ENCODE measurements at places on chromosomes 1 and 21. TPM values are rescaled to one million over a fixed set of nuclear protein-coding genes. Genes with fewer than 3 reads are reported as not detected.

DNA sequence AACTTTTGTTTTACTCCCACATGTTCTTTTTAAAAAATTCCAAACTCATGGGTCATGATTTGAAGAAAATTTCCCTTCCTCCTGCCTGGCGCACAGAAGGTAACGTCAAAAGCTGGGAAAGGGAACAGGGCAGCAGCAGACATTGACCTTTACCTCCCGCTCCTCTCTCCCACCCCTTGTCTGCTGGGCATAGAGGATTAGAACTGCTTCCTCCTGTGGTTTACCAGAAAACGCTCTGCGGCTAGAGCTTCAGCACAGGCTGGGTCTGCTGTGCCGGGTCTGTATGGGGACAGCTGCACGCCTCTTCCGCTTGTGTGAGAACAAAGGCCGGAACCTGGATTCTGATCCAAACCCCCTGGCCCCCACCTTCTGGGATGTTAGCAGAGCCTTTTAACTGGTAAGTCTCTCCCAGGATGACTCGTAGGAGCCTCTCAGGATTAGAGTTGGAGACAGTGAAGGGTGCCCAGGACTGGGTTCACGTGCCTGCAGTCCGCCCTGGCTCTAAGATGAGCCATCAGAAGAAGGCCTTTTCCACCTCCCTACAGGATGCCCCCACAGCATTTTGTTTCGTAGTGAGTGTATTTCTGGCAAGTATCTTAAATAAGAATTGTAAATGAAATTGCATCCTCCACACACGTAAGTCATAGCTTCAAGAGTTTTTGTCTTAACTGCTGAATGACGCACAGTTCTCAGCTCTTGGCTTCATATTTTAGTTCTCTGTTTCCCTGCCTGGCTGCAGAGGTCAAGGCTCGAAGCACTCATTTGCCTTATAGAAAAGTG is 5.2 kb downstream of the H6PD start:
- peaks cover 5% of the 10 kb centered on the region for H3K4me1 ChIP-seq
- H3K27ac ChIP-seq, result peak overlapping the region; percentile 71
- no peaks in the 10 kb centered on the region for H3K27me3 ChIP-seq
- H3K36me3 ChIP-seq, result peaks cover 1% of the 10 kb centered on the region
- H3K4me3 ChIP-seq, result no peak overlapping the region

DNA sequence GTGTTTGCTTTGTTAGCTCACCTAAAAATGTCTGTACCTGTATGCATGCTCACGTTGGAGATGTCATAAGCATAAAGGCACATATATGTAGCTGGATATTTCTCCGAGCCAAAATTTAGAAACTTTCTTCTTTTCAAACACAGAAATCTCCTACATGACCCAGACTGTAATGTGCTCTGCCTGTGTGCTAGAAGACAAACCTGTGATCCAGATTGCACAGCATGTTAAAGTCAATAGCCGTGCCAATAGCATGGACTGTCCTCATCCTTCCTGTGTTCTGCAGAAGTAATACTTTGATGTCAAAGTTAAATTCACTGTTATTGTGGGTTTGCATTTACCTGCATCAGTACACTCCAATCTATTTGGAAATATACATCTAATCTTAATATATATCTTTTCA is 346.2 kb upstream of the ZRANB2 start:
- H3K27me3 ChIP-seq, result no peaks in the 10 kb centered on the region
- no peaks in the 10 kb centered on the region for H3K4me1 ChIP-seq
- no peaks in the 10 kb centered on the region for H3K36me3 ChIP-seq
- H3K4me3 ChIP-seq, result no peak overlapping the region
- H3K27ac ChIP-seq, result no peak overlapping the region

DNA sequence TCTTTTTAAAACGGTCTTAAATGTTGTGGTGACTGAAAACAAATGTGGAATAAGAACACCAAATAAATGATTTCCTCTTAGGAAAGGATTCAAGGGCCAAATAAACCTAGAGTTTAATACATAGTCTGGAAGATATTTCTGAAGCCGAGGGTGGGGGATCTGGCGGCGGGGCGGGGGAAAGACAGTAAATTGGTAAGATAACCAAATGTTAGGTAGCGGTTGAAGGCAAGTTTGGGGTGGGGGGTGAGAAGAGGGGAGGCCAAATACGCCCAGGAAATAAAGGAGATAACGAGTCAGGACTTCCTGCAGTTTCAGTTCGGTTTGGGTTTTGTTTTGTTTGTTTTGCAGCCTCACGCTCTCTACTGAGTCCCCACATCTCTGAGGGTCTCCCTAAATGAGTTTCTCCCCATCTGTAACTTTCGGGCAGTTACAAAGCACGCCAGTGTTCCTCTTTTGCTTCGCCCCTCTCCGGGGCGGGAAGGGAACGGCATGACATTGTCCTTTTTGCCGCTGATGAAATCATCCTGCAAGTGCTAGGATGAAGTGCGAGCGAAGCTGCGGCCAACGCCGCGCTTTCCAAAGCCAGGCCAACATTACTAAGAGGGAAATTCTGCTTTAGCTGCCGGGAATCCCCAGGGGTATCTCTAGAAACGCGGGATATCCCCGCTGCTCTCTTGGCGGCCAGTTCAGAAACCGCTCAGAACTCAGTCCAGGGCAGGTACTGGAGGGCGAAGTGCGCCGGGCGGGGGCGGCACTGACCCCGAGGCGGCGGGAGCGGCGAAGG is 844 bp downstream of the NIBAN1 start:
- H3K27me3 ChIP-seq, result no peaks in the 10 kb centered on the region
- H3K27ac ChIP-seq, result peak overlapping the region; percentile 56
- peak; percentile 64 for DNase-seq
- H3K4me1 ChIP-seq, result peaks cover 10% of the 10 kb centered on the region
- H3K36me3 ChIP-seq, result no peaks in the 10 kb centered on the region

ZNF593OS gene
- total RNA-seq, result not detected

CCDC185 gene
- total RNA-seq, result not detected

CYYR1 gene
- 0.17 TPM for total RNA-seq

RIMS3 gene
- 0.33 TPM for total RNA-seq

- H3K27me3 ChIP-seq, result no peaks in the 10 kb centered on the region
- no peak overlapping the region for H3K4me3 ChIP-seq
- no peaks in the 10 kb centered on the region for H3K36me3 ChIP-seq
- no peaks in the 10 kb centered on the region for H3K4me1 ChIP-seq
- DNase-seq, result no peak
- H3K27ac ChIP-seq, result no peak overlapping the region
Observed at GRCh38 chr1:209497729-209498128, 85.8 kb upstream of the CAMK1G start.

SLC45A1 gene
- 2.3 TPM for total RNA-seq

KIF26B gene
- total RNA-seq, result 6.9 TPM

- no peaks in the 10 kb centered on the region for H3K27me3 ChIP-seq
- no peak for DNase-seq
- H3K27ac ChIP-seq, result no peak overlapping the region
- H3K36me3 ChIP-seq, result no peaks in the 10 kb centered on the region
- no peak overlapping the region for H3K4me3 ChIP-seq
- no peaks in the 10 kb centered on the region for H3K4me1 ChIP-seq
Observed at GRCh38 chr1:233489411-233489810, 124.5 kb upstream of the KCNK1 start.

DNA sequence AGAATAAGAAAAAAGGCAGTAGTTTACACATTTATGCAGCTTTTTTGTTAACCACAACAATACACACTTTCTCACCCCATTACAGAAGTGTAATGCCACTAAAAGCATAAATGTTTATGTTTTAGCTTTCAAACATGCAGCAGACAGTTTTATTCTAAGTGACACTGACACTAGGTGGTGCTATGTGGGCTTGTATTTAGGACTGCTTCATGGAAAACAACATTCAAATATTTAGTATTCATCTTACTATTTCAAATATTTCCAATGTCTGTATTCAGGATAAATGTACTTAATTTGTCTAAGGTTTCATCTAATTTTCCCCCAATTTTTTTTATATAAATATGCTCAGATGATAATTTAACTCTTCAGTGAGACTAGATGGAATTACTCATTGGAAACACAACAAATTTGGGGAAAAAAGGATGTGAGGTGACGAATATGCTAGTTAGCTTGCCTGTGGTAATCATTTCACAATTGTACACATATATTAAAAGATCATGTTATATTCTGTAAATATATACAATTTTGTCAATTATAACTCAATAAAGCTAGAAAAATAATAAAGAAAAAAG is 71.4 kb downstream of the USP1 start:
- no peaks in the 10 kb centered on the region for H3K4me1 ChIP-seq
- H3K36me3 ChIP-seq, result peaks cover 5% of the 10 kb centered on the region
- no peak overlapping the region for H3K27ac ChIP-seq
- peak; percentile 76 for DNase-seq
- no peaks in the 10 kb centered on the region for H3K27me3 ChIP-seq
- no peak overlapping the region for H3K4me3 ChIP-seq

CLDN14 gene
- total RNA-seq, result not detected

KRTAP21-2 gene
- not detected for total RNA-seq

GRCh38 chr1:155083865-155084721 is 5.5 kb downstream of the EFNA3 start:
- no peaks in the 10 kb centered on the region for H3K36me3 ChIP-seq
- H3K27ac ChIP-seq, result no peak overlapping the region
- peaks cover 9% of the 10 kb centered on the region for H3K4me1 ChIP-seq
- DNase-seq, result no peak
- peaks cover 48% of the 10 kb centered on the region for H3K27me3 ChIP-seq

TRIM33 gene
- total RNA-seq, result 19.3 TPM

SLC6A9 gene
- 13.6 TPM for total RNA-seq

FMOD gene
- total RNA-seq, result 3.3 TPM

CDC42BPA gene
- 55.0 TPM for total RNA-seq

DNA sequence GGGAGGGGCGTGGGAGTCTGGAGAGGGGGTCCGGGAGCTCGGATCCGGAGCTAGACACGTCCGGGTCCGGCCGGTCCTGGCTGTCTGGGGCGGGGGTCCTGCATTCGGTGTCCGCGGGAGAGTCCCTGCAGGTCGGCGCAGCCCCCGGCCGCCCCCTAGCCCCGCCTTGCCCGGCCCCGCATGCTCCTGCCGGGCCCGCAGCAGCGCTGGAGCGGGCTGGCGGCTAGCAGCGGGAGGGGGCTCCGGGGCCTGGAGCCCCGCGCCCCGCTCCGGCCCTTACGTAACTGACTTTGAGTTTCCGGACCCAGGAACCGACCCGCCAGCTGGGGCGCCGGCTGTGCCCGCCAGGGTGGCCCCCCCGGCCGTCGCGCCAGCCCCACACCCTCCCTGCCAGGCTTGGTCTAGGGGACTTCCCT is 26.9 kb upstream of the EPB41 start:
- peak overlapping the region; percentile 89 for H3K4me3 ChIP-seq
- no peak for DNase-seq
- no peak overlapping the region for H3K27ac ChIP-seq
- H3K4me1 ChIP-seq, result peaks cover 14% of the 10 kb centered on the region

RASAL2 gene
- total RNA-seq, result 6.4 TPM

LRRC53 gene
- total RNA-seq, result not detected

FMO5 gene
- 1.3 TPM for total RNA-seq

DNA sequence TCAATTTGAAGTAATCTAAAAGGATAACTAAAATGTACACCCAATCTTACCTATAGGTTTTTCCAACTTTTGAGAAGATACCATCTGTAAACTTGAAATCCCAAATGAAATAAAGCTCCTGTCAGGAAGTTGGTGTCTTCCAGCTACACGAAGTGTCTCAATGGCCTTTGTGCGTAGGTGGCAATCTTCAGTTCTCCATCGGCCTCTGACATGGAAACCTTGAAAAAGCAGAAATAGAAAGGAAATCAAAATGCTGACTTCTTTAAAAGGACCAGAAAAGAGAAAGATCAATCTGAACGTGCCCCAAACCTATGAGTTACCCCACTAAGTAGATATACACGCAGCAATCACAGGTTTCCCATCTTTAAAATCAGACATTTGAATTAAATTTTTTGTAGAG is 10.0 kb downstream of the MKNK1 start:
- H3K36me3 ChIP-seq, result peaks cover 7% of the 10 kb centered on the region
- no peak for DNase-seq
- no peak overlapping the region for H3K27ac ChIP-seq
- no peaks in the 10 kb centered on the region for H3K4me1 ChIP-seq
- no peak overlapping the region for H3K4me3 ChIP-seq
- no peaks in the 10 kb centered on the region for H3K27me3 ChIP-seq

DNA sequence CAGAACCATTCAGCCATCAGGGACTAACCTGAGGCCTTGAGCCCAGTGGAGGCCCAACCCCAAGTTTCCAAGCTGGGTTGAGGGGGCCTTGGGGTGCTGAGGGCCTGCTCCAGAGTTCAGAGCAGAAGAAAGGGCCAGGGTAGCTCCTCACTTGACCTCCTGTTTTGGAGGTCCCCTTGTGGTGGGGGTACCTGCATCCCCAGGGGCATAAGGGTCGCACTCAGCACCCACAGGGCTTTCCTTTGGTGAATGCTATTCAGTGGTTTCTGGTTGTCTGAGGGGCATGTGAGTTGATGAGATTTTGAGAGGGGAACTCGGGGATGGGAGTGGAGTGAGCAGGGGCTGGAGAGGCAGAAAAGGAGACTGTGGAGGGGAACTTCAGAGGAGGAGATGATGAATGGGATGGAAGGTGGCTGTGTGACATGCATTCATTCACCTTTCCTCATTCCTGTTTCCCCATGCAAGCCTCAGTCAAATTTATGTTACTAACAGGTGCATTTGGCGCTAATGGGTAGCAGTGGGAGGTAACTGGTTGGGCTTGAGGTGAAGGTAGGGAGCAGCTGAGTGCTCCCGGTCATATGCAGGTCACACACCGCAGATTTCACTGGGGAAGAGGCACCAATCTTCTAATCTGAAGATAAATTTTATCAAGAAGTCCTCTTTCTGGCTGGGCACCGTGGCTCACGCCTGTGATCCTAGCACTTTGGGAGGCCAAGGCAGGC is 50.4 kb downstream of the TEX35 start:
- no peaks in the 10 kb centered on the region for H3K36me3 ChIP-seq
- no peaks in the 10 kb centered on the region for H3K4me1 ChIP-seq
- H3K27me3 ChIP-seq, result no peaks in the 10 kb centered on the region
- H3K27ac ChIP-seq, result no peak overlapping the region
- no peak for DNase-seq
- no peak overlapping the region for H3K4me3 ChIP-seq

DNA sequence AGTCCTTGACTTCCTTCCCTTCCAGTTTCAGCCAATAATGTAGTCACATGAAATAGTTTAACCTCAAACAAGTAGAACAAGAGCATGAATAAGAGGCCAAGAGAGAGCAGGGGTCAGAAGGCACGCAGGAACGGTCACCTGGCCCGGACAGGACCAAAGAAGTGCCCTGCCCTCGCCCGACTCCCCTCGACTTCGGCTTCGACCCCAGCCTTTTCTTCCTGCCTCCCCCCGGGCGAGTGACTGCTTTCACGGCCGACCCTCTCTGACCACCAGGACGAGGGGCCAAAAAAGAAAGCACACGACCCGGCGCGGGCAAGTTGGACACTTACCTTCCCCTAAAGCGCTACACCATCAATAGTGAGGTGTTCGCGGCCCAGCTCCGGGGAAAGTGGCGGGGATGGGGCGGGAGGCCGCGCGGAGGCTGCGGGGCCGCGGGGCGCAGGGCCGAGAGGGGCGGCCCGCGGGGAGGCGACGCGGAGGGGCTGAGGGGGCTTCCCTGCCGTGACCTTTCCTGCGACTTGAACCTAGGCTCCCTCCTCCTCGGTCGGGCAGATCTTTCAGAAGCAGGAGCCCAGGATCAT is 519 bp downstream of the RERE start:
- H3K27me3 ChIP-seq, result no peaks in the 10 kb centered on the region
- H3K4me3 ChIP-seq, result peak overlapping the region; percentile 83
- H3K36me3 ChIP-seq, result no peaks in the 10 kb centered on the region

SPATA46 gene
- not detected for total RNA-seq

ADAMTS4 gene
- total RNA-seq, result 0.51 TPM

Data from fibroblast of lung (primary cell).